EH (cell line): ENCODE measurements at places on chromosomes 6 and 20.

- no peak for DNase-seq
These were observed 46.4 kb upstream of the LAMP5 start for GRCh38 chr20:9467995-9468394.

GRCh38 chr6:116512111-116512559 is 696 bp downstream of the CALHM5 start:
- DNase-seq: peak; percentile 43

GRCh38 chr20:44811150-44811685 is 872 bp upstream of the RIMS4 start:
- DNase-seq: no peak

- DNase-seq: no peak
These were observed 115.7 kb upstream of the KCNG1 start for GRCh38 chr20:51138576-51138975.

DNA sequence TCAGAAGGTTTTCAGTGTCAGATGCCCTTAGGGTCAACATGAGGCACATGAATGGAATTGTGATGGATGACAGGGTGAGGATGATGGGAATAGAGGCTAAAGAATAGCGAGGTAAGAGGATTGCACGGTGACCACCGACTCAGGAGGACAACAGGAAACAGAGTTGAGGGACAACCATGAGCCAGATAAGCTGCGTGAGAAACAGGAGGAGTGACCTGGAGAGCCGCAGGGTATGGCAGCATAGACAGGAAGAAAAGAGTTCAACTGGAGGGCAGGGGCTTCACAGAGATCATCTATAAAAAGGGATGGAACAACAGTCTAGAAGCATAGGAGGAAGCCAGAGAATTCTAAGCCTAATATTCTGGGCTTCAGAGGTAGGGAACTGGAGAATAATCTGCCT is 84.7 kb upstream of the ENPP5 start:
- no peak for DNase-seq

DNA sequence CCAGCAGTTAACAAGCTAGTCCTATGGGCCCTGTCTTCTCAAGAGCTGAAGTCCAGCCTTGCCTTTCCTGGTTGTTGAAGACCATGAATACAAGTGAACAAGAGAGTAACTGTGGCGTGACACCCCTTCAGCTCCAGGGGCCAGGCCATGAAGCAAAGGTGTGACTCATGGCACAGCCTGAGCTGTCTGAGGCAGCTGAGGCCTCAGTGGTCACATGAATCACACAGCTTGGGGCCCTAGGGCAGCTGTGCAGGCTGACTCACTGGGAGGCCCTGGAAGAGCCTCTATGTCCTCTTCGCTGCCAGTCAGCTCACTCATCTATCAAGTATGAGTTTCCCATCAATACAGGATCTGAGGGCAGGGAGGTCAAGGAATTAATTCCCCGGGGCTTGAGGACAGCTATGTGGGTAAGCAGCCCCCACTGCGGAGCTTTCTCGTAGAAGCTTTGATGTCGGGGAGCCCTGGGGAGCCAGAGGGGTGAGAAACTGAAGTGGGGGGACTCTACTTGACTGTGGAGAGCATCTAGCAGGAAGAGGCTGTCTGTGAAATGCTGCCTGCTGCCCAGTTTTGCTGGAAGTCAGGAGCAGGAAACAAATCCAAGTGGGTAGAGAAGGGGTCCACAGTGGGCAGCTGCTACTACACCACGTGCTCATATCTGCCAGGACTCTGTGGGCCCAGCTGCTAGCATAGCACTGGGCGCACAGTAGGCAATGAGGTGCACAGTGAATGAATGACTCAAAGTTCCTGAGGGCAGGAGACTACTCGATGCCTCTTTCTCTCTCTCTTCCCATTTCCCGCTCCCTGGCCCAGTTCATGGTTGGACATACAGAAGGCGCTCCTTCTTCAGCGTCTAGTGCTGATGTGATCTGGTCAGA is 13.7 kb upstream of the FAM83C start:
- peak; percentile 100 for DNase-seq

- DNase-seq: peak; percentile 74
These were observed 176.4 kb upstream of the BMP2 start for GRCh38 chr20:6590891-6591637.

DNA sequence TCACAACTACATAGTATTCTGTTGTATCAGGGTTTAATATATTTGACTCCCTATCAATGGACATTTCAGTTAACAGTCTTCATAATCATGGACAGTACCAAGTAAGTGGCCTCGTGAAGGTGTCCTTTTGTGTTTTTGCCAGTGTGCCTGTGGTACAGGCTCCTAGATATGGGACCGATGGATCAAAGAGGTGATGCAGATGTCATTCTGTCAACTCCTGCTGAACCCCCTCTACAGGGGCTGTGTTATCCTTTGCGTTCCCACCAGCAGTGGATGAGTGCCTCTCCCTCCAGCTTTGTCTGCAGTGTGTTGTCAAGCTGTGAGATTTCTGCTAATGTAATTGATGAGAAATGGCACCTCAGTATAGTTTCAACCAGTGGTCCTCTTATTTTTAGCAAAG is 210.7 kb downstream of the QKI start:
- no peak for DNase-seq

GRCh38 chr6:51737580-51738360 is 349.6 kb downstream of the PKHD1 start:
- no peak for DNase-seq

GRCh38 chr6:111573892-111574797 is 31.5 kb downstream of the TRAF3IP2 start:
- peak; percentile 93 for DNase-seq

- peak; percentile 64 for DNase-seq
These were observed 1112.3 kb upstream of the CITED2 start for GRCh38 chr6:140486450-140487361.

DNA sequence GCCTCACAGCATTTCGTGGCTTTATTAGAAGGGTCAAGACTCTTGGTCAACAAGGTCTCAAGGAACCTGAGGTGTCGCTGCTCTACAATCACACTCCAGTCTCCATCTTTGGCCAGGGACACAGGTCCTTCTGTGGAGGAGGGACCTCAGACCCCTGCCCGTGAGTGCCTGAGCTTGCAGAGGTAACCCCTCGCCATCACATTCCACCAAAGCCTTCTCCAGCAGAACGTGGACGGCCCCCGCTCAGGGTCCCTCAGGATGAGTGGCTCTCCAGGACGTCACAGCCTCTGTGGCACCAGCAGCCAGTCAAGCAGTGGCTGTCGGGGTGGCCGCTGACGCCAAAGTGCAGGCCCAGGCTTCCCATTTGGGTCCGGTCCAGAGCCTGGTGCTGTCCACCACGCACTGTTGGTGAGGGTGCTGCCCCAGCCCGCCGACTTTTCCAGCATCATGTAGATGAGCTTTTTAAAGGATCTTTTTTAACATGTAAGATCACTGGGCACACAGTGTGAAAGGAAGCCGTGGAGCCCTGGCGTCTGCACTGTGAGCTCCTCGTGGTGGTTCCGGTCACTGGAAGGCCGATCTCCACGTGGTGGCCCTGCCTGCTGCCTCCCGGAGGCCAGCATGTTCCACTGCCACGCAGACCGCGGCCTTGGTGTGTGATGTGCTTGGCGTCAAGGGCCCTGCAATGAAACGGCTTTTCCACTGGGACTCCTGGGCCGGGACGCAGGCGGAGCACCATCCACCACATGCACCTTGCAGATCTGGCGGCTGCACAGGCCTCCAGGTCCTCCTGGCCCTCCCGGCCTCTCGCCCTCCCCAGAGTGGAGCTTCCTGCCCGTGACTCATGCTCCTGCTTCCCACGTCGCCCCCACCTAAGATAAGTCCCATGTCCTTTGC is 8.3 kb upstream of the KIF25 start:
- DNase-seq: no peak

DNA sequence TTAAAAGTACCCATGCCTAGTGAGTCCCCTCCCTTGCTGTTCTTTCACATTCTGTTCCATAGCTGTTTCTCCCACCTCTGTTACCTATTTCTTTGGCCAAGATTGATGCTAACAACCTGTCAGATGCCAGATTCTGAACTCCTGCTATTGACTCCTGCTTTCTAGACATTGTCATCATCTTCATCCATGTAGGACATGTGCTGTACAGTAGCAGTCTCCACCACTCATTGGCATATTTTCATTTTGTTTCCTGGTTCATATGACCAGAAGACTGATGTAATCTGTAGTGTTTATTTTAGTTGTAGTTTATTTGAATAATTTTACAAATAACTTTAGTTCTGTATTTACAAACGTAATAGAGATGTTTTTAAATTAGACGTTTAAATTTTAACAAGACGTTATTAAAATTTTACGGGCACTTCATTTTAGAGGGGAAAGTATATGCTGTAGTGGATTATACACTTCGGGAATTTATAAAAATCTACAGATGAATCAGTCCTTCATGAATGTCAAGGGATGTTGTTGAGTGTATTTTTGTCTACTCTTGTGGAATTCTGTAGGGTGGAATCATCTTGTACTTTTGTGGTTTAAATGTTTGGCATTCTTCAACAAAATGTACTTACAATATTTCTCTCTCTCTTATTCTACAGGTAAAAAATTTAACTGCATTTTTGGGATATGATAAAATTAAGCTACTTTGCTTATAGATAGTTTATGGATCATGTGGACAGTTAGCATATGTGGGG is 34.1 kb downstream of the TRMT11 start:
- DNase-seq: peak; percentile 26

DNA sequence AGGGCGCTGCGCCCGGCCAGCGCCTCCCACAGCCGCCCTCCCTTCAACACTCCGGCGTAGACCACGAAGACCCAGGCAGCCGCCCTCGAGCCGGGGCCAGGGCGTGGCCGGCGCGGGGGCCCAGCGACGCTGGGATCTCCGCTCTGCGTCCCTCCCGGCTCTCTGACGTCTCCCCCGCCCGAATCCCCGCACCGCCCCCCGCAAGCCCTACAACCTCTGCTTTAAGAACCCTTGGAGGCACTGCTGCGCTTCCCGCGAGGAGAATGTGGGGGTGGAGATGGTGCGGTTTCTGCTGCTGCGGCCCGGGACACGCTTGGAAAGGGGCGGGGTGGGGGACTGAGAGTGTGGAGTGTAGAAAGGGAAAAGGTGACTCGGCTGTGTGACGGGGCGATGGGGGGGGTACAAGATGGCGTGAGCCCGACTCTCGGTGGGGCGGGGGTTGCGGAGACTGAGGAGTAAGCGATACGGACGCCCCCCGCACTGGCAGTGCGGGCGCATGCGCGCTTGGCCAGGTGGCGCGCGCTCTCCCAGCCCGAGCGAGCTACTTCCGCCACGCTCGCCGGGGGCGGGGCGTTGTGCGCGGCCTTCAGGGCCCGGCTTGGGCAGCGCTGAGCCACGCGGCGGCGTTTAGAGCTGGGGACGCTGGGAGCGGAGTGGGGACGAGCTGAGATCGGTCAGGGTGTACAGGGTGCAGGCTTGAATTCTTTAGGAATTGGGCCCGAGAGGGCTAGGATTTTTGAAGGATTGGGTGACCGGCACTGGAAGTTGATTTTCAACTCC is at the start of gene SUPT3H:
TSS of gene SUPT3H (minus strand) at position 381 of the 780 bp plus-strand sequence.
- peak; percentile 91 for DNase-seq

DNA sequence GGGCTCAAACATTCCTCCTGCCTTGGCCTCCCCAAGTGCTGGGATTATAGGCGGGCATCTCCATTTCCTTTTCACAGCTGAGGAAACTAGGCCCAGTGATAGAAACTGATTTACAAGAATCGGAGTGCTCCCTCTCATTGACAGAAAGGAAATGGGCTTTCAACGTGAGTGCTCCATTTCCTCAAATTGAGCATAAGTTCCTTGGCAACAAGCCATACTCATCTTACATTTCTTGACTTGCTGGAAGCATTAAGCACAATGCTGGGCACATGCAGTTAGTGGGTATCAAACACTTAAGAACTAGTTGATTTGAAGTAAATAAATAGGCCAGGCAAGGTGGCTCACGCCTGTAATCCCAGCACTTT is 54.7 kb downstream of the FGD2 start:
- DNase-seq: no peak

DNA sequence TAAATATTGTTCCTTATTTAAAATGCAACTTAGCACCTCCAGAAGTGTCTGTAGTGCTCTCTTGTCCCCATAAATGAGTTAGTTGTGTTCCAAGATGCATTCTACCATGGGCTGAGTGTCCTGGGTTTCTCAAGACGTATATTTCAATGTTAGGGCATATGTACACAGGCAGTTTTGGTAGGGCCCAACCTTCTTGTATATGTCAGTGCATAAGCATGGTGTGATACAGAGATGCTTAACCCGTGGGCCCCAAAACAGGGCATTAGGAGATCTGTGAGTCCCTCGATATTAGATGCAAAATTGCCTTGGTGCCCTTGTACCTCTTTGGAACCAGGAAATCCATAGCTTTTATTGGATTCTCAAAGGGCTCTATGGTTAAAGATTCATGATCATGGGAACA is 91.5 kb upstream of the HIVEP1 start:
- no peak for DNase-seq

GRCh38 chr20:20551409-20551808 is 161.0 kb downstream of the RALGAPA2 start:
- DNase-seq: no peak

DNA sequence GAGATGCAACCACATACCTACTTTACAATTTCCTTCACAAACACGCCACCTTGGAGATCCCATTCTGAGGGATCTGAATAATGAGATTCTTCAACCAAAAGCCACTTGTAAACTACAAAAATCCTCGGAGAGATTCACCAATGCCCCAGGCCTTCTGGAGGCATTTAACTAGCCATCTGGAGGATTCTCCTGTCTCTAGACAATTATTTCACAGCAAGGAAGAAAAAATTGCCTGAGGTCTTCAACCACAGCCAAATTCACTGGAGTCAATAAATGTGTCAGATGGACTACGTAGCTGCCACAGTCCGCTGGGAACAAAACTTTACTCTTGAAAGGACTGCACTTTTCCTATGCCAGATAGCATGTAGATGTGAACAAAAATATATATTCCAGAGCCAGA is 19.0 kb upstream of the DCDC2 start:
- DNase-seq: no peak

GRCh38 chr20:25507385-25508082 is 77.8 kb downstream of the NINL start:
- DNase-seq: no peak

- no peak for DNase-seq
These were observed 111.2 kb downstream of the GMPR start for GRCh38 chr6:16349544-16349943.

GRCh38 chr20:19850198-19850533 is 92.1 kb downstream of the RIN2 start:
- DNase-seq: no peak

DNA sequence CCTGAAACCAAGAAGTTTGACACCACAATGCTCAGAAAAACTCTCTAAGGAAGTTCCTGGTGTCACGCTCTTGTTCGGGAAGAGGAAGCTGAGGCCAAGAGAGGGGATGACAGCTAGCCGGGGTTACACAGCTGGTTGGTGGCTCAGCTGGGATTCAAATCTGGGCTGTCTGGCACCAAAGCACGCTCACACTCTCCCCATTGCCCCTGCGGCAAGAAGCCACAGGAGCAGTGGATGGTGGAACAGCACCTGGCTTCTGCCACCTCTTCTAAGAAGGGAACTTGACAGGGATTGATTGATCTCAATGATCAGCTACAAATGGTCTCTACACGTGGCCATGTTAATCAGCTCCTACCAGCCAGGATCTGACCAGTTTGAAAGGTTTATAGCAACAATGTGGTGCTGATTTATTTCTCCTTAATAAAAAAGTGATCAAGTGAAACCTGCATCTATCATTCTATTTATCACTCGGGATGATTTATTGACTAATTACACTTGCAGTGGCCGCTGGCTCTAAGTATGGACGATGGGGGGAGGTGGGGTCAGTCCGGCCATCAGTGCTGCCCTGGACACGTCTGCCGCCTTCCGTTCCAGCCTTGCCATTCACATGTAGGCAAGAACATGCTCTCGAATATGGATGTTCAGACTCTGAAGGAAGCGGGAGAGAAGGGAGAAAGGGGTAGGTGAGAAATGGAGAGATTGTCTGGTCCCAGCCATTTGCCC is 71.9 kb upstream of the TOP1 start:
- no peak for DNase-seq
